ENCODE measurements at places on chromosomes 13 and 19.

- peak; percentile 82 for DNase-seq
These were observed 110.5 kb downstream of the KCNRG start for GRCh38 chr13:50125554-50126262.

DNA sequence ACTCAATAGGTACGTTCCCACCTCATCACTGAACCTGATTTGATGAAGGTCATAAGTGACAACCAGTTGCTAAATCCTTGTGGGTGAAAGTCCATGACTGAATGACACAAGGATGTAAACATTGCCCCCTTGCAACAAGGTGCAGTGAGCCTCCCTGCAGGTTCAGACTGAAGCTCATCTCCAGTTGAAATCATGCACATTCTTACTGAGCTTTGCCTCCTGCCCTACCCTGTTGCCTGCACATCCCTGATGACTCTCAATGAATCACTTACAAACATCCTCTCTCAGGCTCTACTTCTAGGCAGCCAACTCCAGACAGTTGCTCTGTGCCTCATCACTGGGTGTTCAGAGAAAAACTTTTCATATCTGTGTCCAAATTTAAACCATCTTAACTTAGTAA, 42.5 kb upstream of the ARGLU1 start:
- no peak for DNase-seq

DNA sequence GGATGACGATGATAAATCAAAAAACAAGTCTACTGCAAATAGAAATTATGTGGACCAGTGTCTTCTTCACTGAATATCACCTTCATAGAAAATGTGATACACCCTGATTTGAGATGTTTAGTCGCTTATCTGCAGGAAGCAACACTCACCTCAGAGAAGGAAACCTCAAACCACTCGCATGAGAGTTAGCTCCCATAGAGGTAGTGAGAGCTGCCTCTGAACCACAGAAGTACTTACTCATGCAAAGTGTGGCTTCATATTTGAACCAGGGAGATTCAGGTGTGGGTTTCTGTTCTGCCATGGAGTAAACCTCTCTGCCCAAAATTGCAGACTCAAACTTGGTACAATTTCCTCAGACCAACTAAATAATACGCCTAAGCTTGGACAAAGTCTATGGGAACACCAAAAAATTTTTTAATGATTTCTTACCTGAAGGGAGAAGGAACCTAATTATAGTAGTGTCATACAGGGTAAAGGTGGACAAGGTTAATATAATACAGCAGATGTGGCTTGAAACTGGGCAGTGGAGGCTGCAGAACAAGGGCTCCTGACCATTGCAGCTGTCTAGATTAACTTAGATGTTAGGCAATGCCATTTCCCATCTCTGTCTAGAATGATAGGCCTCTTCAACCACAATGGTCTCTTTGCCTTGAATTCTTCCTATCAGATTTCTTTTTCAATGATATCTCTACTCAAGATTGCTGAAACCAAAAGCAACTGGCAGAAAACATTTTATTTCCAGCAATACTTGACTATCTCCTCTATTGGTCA, 29.6 kb upstream of the RCBTB2 start:
- no peak for DNase-seq

- no peak for DNase-seq
These were observed 267.4 kb downstream of the ABCC4 start for GRCh38 chr13:95033890-95034289.

- no peak for DNase-seq
These were observed 4.4 kb downstream of the BCAM start for GRCh38 chr19:44813070-44813840.

DNA sequence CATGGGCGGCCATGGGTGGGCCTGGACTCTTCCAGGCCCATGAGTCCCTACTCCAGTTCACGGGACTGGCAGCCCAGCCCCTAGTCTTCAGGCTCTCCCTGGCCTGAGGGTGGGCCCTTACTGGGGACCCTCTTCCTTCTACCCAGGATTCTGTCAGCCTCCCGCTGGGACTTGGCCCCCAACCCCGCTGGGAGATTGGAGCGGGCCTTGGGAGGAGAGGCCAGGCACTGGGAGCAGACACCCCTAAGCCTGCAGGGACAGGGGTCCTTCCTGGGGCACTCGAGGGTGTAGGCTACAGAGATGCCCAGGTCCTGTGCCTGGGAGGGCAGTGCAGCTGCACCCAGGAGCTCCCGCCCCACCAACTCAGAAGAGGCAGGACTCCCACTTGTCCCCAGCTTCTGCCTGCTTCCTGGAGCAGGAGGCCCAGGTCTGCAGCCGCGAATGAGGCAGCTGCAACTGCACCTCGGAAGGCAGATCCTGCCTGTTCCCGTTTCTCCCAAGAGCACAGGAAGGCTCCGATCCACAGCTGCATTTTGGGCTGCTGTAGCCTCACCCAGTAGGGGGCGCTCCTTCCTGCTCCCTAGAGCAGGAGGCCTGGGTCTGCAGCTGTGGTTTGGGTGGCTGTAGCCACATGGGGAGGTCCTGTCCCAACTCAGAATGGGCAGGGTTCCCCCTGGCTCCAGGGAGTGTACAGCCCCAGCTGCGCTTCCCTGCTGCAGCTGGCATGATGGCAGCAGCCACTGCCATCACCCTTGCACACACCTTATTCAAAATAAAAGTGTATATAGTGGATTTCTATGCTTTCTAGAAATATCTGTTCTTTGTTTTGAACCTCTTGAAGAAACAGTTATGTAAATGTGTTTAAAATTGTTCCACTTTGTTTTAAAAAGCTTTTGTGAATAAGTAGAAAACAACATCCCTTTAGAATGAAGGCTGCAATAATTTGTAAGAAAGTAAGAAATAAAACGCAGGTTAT, 46.8 kb downstream of the TEX26 start:
- DNase-seq = no peak

GRCh38 chr19:47239610-47240296, 8.8 kb upstream of the BBC3 start:
- no peak for DNase-seq

DNA sequence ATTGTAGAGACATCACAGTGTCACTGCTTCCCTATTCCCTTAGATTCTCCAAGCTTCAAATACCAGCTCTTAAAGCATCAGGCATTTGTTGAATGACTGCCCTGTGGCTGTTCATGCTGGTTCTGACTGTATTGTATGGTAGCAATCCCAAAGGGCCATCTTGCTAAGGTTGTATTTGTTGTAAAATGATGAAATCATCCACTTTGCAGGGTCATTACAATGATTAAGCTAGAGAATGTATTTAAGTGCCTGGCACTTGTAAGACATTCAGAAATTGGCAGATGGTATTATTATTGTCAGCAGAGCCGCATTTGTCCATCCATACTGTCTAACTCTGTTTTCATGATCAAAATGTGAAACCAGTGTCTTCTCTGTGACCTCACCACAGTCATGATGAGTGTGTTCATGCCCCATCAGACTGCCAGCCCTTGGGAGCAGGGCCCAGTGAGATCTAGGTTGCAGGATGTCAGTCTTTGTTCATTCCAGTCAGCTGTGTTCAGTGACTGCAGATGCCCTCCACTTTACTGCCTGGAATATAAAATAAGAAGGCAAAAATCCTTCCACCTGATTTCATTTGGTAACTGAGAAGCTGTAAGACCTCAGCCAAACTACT, 86.1 kb downstream of the DHRS12 start:
- no peak for DNase-seq

DNA sequence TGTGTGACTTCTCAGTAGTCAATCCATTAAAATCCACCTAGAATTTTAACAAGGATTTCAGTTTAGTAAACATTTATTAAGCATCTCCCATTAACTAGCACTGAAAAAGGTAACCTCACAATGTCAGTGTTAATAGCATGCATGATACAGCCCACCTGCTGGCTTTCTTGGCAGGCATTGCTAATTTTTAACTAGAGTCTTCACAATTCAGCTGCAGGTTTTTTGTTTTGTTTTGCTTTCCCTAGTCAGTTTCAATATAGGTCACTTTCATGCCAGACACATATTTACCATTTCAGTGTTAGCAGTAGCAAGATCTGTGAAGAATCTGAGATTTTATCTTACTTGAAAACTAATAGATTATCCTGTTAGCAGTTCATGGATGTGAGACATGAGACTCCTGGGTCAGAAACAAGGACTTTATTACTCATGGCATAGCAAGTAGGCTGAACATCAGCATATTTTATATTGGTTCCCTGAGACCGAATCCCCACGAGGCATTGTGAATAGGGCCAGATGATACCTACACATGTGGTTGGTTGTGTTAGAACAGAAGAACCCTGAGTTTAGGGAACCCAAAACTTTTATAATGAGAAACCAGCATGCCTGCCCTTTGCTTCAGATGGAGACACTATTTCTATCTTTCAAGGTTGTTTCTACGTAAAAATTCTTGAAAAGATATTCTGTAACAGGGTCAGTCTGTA, 198.0 kb upstream of the HTR2A start:
- no peak for DNase-seq

DNA sequence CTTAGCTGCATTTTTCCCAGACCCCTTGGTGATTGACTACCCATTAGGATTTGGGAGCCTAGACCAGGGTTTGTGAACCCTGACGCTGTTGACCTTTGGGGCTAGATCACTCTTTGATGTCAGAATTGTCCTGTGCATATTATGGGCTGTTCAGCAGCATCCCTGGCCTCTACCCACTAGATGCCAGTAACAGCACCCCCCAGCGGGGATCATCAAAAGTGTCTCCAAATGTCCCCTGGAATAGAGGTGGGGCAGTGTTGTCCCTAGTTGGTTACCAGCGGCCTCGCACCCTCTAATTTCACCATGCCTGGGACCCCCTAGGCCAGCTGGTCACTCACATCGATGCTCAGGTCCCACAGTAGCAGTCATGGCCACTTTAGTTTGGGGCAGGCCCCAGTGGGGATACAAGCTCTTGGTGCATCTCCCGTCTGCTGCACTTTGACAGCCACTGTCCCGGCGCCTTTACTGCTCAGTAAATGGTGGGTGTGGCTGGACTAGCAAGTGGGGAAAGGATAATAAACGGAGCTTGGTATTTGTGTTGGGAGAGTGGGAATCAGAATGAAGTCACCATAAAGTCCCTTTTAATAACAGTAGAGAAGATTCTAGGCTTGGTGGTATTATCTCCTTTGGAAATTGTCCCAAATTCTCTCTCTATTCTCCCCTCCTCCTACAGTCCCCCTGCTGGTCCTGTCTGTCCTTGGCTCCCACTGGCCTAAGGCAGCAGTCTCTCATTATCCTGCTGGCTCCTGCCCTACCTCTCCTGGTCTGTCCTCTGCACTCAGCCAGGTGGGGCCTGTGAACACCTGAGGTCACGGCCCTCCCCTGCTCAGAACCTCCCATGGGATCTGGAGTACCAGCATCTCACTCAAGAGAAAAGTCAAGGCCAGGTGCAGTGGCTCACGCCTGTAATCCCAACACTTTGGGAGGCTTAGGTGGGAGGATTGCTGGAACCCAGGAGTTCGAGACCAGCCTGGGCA, 80.6 kb downstream of the SIPA1L3 start:
- DNase-seq = no peak

- no peak for DNase-seq
These were observed 46.7 kb downstream of the NOTCH3 start for GRCh38 chr19:15154002-15154612.

DNA sequence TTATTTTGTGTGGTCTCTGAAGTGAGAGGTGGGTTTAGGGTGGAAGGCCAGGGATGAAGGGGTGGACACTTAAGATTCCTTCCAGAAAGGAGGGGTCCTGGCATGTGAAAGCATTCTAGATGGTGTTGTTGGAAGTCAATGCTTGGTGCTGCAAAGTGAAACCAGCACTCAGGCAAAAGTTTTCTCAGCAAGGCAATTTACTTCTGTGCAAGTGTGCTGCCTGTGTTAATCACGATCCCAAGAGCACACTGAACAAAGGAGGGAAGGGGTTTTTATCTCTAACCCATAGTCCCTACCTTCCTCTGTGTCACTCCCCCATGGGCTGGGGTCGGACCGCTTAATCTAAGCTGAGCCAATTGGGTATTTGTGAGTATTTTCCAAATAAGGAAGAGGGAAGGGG, 1.3 kb downstream of the ZNF134 start:
- DNase-seq = no peak

GRCh38 chr19:13929956-13930355, 8.3 kb downstream of the PODNL1 start:
- no peak for DNase-seq

DNA sequence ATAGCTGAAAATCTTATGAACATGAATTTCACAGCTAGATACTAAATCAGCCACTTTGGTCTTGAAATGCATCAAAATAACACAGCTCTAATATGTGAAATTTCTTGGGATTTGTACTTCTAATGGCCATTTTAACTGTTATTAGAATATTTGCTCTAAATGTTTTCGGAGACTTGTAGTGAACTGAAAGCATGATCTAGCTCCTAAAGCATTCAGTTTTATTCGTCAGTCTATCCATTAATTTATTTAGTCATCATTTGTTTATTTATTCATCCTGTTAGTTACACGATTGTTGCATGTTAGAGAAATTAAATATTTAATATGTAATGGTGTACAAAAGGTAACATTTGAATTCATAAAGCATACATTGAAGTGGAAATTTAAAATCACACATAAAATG, 1132.7 kb downstream of the SLITRK1 start:
- DNase-seq = no peak

DNA sequence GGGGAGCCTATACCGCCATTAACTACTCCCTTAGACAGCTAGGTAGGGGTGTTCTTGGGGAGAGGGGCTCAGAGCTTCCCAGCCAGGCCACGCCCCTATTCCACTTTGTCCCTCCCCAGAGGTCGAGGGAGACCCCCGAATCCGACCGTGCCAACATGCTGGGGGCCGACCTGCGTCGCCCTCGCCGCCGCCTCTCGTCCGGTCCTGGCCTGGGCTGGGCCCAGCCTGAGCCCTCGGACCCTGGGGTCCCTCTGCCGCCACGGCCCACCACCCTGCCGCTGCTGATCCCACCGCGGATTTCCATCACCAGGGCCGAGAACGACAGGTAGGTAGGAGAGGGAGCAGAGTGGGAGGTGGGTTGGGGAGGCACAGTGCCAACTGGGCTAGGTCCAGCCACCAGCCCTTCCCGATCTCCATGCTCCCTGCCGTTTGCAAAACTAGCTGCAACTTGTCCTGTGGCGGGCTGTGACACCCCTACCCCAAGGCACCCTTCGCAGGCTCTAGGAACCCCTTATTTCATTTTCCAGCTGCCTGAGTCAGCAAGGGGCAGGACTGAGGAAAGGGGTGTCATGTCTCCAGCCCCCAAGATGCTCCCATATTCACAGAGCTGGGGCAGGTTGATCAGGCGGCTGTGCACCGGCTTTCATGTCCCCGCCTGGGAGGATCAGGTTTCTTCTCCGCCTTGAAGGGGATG, 2.6 kb upstream of the PDE4A start:
- no peak for DNase-seq

- no peak for DNase-seq
These were observed 10.9 kb downstream of the SETDB2 start for GRCh38 chr13:49455007-49455398.
